ENCODE measurements at places on chromosomes 2 and 18.

- DNase-seq = no peak
Observed at GRCh38 chr2:191500884-191501560, 176.9 kb upstream of the NABP1 start.

GRCh38 chr2:20590704-20591515 lies 60.0 kb downstream of the HS1BP3 start:
- DNase-seq = no peak

GRCh38 chr2:43074592-43075053 lies 151.8 kb downstream of the ZFP36L2 start:
- no peak for DNase-seq

DNA sequence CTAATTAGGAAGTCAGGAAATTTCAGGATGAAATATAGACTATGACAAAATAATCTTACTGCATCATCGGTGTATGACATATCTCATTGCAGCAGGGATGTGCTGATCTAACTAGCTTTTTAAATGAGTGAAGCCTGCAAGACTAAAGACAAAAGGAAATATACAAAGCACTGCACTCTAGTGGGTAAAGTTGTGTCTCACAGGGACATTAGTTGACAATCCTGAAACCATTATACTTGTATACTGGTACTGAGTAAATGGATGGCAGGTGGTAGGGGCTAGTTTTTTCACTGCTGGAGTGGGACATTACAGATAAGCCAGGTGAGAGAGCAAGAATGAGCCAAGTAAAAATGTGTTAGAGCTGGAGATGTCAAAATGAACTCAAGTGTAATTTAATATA lies 317.5 kb upstream of the RAB6C start:
- no peak for DNase-seq

GRCh38 chr2:64839844-64840243 lies 149.4 kb upstream of the SLC1A4 start:
- DNase-seq = no peak

DNA sequence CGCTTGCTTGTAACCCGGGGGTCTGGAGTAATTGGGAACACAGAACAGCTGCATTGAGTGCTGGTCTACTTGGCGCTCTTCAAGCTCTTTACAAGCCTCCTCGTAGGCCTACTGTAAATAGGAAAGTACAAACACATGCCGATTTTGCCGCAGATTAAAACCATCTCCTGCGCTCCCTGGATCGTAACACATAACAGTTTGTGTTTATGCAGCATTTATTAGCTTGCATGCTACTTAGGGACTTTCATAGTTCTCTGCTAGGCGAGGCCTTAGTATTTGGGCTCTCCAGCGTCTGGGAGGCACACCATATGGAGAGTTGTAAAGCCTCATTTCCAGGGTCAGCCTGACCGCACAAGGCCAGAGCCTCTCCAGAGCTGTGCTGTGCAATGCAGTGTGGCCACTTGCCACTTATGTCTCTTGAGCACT lies 84.0 kb upstream of the HAAO start:
- no peak for DNase-seq

- DNase-seq = no peak
Observed at GRCh38 chr2:47751856-47752414, 31.0 kb upstream of the MSH6 start.

DNA sequence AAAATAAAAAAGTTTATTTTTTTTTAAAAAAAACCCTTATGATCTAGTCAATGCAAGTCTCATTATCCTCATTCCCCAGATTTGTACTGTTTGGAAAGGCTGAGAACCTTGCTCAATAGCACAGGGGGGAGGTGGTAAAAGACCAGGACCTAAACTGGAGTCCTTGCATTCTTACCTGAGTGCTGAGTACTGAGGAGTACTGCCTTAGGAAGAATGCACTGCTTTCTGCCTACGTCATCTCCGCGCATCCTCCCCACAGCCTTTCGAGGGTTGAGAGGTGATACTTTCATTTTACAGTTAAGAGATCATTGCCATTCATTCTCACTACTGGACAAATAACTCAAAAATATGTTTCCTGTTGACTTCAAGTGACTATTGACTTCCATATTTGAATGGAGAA lies 73.8 kb downstream of the MAP3K20 start:
- DNase-seq = no peak

GRCh38 chr18:27277554-27277953 lies 92.4 kb upstream of the CHST9 start:
- DNase-seq = no peak

DNA sequence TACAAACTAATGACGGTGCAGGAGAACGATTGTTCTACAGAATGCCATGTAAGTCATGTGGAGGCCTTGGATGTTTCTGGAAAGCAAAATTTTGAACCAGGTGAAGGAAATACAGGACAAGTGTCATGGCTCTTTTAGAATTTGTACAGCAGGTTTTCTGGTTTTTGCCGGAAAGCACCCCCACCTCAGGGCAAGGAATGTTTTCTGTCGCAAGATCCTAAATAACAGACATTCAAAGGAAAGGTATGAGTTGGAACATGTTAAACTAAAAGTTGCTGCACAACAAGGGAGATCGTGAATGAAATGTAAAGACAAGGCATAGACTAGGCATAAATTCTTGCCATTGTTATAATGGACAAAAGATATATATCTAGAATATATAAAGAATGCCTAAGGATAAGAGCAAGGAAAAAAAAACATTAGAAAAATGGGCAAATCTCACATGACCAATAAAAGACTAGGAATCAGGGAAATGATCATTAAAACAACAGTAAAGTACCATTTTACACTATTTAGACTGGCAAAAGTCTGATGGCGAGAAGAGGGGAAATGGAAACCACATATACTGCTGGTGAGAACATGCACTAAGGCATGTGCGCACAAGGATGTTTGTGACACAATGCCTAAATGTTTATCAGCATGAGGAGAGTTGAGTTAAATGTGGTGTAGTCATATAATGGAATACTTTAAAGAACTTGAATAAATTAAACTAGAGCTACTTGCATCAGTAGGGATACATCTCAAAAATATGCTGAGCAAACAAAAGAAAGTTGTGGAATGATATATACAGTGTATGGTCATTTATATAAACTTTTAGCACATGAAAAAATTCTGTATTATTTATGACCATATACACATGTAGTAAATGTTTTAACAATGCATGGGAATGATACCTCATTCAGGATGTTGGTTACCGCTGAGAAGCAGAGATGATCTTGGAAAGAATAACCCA lies 127.0 kb downstream of the EML6 start:
- no peak for DNase-seq

DNA sequence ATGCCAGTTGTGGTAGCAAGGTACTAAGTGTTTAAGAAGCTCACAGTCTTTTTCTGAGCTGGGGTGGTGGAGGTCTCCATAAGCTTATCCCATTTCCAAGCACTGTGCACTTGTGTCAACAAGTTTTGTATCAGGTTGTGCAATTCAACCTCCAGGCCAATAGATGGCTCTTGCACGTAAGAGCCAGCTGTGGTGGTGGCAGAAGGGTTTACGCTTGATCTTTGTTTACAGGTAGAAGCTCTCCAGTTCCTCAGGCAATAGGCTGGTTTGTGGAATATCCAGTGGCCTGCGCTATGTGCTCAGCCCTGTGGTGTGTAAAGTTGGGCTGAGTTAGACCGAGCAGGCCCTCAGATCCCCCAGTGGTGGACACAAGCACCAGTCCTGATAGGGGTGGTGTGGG lies 89.7 kb upstream of the CNTNAP5 start:
- DNase-seq = no peak

Data from stimulated activated CD4-positive, alpha-beta T cell treated with anti-CD3 and anti-CD28 coated beads, Interleukin-1b, Interleukin-23, amount 100 ng/mL, for 1 hour (primary cell).